Right renal pelvis (tissue), 4 donors: ENCODE measurements at places on chromosomes 16 and 17. TPM values are rescaled to one million over a fixed set of nuclear protein-coding genes. Genes with fewer than 3 reads are reported as not detected.
A peak's percentile ranks its signal among the peaks of the same experiment; 100 is the strongest.

Gene SLC9A5
- 3.5 TPM for polyA plus RNA-seq

Gene CES5A
- polyA plus RNA-seq: not detected

Gene CACNG1
- not detected for polyA plus RNA-seq

Gene ARL5C
- polyA plus RNA-seq: 0.29 TPM

Gene TIMP2
- polyA plus RNA-seq: 194 TPM

Gene C17orf78
- polyA plus RNA-seq: not detected

Gene HEATR9
- polyA plus RNA-seq: 0.10 TPM

Gene TRPV2
- 2.3 TPM for polyA plus RNA-seq

Gene HSF4
- 1.4 TPM for polyA plus RNA-seq

GRCh38 chr17:82668024-82668630, 19.9 kb upstream of the WDR45B start:
- no peak for DNase-seq

- peak; percentile 85 for DNase-seq
These were observed 570 bp upstream of the CFDP1 start for GRCh38 chr16:75433732-75434413.

DNA sequence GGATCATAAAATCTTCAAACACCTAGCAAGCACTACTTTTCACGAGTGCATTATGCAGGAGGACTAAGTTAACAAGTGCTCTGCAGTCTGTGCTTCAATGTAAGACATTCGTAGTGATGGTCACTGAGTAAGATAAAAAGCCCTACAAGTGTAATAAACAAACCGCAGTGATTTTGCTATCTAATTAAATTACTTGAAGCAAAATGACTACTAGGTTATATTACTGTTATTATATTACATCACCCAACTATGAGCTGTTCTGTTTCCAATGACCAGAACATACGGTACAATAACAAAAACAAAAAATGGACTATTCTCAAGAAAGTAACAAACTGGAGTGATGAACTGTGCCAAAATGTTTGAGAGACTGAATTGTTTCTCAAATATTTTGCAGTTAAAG, 11.2 kb downstream of the KLHL10 start:
- DNase-seq: no peak

DNA sequence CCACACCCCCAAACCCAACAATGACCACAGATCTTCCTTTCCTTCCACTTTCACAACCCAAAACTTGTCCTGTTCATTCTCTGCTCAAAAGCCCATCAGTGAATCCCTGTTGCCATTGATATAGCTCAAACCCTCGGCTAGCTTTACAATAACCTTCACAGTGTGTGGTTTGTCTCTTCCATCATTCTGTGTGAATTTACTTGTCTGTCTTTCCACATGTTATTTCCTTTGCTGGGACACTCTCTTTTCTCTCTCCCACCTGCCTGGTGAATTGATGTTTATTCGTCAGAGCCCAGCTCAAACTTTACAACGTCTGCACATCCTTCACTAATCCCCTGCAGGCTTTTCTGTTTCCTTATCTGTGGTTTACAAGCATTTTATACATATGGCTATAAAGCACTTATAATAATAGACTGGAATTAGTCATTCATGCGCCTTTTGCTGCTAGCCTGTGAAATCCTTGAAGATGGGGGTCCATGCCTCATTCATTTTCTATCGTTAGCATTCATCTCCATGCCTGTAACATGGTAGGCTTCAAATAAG, 114.4 kb downstream of the CDH13 start:
- no peak for DNase-seq

- DNase-seq: no peak
These were observed 45.4 kb downstream of the NKD1 start for GRCh38 chr16:50593410-50594150.

DNA sequence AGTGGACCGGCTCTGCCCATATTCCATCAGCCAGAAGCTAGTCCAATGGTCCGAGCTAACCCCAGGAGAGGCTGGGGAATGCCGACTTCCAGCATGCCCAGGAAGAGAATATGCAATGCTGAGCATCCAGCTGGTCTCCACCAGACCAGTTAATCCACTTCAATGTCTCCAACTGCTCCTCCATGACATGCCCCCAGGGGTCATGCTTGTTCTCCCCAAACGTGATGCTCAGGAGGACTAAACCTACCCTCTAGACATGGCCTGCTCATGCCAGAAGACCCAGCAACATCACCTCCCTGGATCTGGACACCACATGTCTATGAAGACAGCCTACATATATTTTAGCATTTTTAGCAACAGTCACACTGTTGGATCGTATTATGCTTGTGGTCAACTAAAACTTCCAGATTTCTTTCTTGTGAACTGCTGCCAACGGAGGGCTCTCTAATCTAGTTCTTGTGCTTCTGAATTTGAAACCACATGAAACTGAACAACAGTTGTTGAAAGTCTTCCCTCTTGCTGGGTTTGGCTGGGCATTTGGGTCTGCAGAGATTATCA, 245.1 kb downstream of the SOX9 start:
- no peak for DNase-seq

- DNase-seq: no peak
These were observed 2.6 kb downstream of the EPOP start for GRCh38 chr17:38671939-38672720.

- DNase-seq: no peak
These were observed 650 bp downstream of the EPN3 start for GRCh38 chr17:50533185-50533584.

DNA sequence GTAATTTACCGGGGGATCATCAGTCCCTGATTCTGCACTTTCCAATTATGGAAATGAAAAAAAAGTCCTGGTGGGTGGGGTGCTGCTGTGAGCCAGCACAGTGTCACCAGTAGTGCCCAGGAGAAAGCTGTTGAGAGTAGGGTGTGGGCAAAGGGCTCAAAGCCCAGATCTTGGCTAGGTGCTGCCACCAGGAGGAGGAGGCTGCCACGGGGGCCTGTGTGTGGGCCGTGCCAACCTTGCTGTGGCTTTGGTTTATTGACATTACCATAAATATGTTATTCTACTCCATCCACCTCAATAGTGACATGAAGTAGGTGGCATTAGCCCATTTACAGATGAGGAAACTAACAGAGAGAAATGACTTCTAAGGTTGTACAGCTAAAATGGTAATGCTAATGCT, 6.7 kb upstream of the PRPSAP2 start:
- no peak for DNase-seq

DNA sequence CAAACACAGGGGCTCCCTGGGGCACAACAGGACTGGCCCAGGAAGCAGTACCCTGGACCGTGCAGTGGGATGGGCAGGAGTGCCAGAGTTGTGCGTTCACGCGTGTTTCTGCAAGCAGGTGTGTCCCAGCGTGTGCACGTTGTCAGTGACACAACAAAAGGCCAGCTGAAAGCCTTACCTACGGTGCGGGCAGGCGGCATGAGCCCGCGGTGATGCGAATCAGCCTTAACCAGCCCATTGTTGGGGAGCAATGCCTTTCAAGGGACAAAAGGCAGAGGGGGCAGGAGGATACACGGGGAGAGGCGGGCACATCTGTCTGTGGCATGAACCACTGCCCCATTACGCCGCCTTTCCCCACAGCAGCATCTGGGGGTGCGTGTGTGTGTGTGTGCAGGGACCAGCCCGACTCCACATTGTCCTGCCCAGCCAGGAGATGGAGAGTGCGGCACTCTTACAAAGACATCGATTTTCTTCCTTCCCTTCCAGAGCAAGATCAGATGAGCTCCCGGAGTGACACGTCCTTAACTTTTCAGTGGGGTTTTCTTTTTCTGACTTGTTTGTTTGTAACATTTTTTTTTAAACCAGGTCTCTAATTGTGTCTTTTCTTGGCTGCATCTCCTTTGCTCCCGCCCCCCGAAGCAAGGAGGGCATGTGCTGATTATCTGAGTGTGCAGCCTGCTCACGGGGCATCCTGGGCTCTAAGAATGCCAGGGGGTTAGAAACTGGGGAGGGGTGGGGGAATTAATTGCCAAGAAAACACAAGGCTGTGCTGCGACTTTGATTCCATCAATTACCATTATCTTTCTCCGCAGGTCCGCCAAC, 158.1 kb downstream of the ZNF423 start:
- DNase-seq: no peak

- no peak for DNase-seq
These were observed 23.1 kb upstream of the MMD start for GRCh38 chr17:55444471-55445441.

DNA sequence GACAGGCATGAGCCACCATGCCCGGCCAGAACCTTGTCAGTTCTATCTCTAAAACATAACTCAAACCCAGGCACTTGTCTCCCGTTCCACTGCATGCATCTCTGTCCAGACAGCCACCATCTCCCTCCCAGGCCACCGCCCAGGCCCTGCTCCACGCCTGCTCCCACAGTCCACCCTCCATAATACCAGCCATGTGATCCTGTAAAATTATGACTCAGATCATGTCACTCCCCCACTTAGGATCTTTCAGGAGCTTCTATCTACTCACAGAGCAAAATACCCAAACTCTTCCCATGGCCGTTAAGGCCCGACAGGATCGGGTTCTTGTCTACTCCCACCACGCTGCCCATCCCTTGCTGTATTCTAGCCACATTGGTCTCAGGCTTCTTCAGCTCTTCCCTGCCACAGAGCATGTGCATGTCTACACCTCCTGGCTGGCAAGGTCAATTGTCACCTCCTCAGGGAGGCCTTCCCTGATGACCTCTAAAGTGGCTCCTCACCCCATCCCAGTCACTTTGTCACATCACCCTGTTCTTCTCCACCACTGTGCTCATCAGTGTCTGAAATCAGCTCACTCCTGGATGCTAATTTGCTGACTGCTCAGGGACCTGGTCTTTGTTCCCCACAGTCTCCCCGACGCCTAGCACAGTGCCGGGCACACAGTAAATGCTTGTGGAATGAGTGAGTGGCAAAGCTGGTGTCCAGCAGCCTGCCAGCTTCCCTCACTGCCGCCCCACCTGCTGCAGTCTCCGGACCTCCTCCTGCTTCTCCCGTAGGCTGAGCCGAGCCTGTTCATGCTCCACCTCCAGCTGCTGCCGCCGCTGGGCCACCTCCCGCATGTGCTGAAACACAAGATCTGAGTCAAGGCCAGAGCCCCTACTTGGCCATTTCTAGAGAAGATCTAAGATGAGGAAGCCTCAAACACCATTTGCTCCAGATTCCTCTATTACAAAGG, 6.7 kb downstream of the TSPOAP1 start:
- DNase-seq: no peak

- DNase-seq: no peak
These were observed 335.8 kb downstream of the WWOX start for GRCh38 chr16:78435260-78435659.

DNA sequence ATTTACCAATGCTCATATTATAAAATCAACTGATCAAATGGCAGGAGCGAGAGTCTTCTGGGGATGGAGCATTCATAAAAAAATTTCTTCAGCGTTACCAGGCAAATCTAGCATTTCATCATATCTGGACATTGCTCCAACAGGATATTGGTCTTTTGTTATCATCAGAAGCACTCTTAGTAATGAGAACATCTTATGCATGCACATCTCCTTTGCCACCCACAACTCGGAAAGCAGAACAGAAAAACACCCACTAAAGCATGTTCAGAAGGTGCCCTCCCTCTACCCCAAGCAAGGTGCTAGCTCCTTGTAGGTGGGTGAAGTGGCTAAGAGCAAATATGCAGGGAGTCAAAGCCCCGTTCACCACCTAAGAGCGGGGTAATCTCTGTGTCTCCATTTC, 18.9 kb downstream of the ARHGAP17 start:
- DNase-seq: no peak

DNA sequence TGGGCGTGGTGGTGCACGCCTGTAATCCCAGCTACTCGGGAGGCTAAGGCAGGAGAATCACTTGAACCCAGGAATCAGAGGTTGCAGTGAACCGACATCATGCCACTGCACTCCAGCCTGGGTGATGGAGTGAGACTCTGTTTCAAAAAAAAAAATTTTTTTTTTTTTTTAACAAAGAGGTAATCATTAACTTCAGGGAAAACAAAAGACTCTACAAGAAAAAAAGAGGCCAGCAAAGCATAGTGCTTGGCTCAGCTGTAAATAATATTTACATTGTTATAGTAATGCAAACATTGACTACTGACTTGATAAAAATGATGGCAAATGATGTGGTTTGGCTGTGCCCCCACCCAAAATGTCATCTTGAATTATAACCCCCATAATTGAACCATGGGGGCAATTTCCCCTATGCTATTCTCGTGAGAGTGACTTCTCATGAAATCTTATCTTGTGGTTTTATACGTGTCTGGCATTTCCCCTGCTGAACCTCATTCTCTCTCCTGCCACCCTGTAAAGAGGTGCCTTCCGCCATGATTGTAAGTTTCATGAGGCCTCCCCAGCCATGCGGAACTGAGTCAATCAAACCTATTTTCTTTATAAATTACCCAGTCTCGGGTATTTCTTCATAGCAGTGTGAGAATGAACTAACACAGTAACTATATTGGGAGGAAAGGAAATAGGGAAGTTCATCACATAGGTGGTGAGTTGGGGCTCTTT, 12.7 kb upstream of the SSTR2 start:
- DNase-seq: no peak

DNA sequence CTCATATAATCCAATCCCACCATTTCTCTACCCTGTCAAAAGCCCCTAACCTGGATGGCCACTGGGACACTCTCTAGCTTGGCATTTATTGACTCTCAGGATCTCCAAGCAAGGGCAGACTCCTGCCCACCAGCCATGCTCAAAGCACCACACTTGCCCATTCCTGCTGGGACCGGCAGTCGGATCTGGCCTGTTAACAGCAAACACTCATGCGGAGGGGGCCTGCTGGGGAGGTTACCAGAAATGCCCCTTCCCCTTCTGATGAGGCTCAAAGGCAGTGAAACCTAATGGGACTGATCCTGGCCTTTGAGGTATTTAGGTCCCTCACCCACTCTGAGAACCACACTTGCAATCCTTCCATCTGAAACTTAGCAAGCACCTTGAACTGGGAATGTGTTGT, 6.5 kb upstream of the CCL1 start:
- DNase-seq: no peak

- no peak for DNase-seq
These were observed 112.2 kb downstream of the AATF start for GRCh38 chr17:37060928-37061327.

- DNase-seq: no peak
These were observed 655.2 kb downstream of the MAF start for GRCh38 chr16:78945336-78945735.

DNA sequence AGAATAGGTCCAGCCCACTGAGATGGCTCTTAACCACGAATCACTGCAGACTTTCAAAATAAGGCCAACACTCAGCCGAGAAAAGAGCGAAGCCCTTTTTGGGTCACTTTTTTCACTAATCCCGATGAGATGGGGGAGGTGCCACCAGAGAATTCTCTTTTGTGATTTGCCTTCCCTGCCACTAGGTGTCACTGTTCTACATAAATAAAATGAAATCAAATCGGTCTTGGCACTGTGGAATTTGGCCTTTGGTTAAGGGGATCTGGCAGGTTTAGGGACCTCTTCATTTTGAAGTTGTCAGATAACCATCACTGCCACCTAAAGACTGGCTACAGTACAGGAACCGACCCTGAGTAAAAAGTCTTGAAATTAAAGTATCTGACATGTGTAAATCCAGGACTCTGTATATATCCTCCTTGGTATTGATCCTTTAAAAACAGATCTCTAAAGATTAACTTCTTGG, 147.0 kb downstream of the HS3ST4 start:
- peak; percentile 33 for DNase-seq

DNA sequence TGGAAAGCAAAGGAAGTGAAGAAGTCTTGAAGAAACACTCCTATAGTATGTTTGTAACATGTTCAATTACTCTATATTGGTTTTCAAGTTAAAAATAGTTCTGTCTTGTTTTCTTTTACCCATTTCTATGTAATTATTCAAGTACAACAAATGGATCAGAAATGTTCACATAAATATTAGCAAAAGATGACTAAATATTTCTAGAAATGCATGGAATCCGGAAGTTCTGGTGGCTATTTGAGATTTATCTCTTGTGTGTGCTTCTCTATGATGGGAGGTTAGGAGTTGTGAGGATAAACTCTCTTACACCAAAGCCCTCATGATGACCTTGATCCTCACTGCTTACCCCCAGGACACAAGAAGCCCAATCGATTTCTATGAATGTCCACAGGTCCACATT, 237.5 kb downstream of the CDH8 start:
- no peak for DNase-seq
